ENCODE measurements at places on chromosomes 2 and 18.

GRCh38 chr18:35470435-35470834, 27.3 kb downstream of the INO80C start:
- no peak for DNase-seq

GRCh38 chr2:240248721-240249422, 108.4 kb upstream of the OTOS start:
- peak; percentile 21 for DNase-seq

- DNase-seq, result no peak
Observed at GRCh38 chr2:229443141-229443540, 172.1 kb upstream of the PID1 start.

DNA sequence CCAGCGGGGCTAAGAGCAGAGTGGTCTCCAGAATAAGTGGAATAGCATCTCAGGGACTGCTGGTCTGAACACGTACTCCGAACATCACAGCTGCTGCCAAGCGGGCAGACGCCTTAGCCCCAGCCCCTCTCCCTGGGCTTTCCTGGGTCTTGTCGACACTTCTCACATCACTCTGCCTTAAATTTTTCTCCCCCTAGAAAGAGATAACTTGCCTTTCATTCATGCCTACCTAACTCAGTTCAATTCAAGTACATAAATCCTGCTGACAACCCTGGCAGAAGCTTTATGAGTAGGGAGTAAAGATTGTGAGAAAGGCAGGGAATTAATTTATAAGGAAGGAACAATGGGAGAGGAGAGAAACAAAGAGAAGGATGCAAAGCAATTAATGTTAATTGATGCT, 202.9 kb upstream of the TNP1 start:
- DNase-seq, result no peak

- no peak for DNase-seq
Observed at GRCh38 chr2:239865059-239865639, 160.0 kb downstream of the NDUFA10 start.

DNA sequence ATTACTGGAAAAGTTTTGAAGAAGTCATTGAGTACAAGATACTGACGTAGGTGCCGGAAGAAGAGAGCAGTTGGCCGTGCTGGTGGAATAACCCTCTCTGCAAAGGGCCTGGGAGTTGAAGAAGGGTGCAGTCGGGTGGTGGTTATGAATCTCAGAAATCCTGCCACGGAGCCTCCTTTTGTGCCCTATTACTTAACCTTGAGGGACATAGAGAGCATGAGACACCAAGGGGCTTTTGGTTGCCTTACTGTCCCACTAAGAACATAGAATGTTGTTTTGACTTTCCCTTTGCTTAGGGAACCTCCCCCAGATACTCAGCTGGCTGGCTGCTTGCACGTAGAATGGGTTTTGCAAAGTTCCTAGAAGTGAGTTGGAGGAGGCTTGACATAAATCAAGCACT, 1.3 kb upstream of the CD28 start:
- no peak for DNase-seq

DNA sequence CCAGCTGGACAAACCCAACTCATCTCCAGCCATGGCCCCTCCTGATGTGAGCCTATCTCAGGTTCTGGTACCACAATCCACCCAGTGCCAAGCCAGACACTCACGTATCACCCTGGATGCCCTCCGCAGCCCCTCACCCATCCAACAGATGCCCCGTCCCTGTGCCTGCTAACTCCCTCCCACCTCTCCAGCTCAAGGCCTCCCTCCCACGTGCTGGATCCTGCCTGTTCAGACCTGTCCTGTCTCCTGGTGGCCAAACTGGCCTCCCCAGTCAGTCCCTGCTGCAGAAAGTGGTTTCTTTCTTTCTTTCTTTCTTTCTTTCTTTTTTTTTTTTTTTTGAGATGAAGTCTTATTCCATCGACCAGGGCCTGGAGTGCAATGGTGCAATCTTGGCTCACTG, 86.2 kb downstream of the RRM2 start:
- no peak for DNase-seq

- DNase-seq, result no peak
Observed at GRCh38 chr2:145655165-145655765, 1135.3 kb upstream of the ZEB2 start.

DNA sequence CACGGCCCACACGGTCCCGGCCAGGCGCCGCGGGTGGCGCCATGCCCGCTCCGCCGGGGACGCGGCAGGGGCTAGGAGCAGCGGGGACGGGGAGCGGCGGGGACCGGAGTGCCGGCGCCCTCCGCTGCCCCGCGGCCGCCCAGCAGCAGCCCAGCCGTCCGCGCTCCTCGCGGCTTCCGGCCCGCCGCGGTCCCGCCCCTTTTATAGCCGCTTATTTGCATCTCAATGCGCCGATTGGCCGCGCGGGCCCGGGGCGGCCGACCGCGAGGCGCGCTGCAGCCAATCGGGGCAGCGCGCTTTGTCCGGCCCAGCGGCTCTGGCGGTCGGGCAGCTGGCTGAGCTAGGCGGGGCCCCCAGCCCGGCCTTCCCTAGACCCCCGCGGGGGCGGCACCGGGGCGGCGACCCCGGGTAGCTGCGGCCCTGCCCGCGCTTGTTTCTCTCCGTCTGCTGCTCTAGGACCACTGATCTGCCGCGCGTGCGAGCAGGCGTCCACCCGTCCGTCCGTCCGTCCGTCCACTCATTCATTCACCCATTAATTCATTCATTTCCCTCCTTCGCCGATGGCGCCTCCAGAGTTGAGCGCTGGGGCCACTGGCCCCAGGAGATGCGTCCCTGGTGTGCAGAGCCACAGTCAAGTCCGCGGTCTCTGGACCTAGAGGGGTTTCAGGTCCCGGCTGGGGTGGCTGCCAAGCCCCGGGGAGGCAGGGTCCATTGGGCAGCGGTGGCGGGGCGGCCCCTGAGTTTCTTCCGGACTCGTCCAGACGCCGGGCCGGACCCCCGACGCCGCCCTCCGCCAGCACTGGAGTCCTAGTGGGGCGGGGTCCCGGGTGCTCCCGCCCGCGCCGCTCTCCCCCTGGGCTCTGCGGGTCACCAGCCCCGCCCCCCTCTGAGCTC, at the start of gene HES6:
TSS of gene HES6 (minus strand) at position 176 of the 894 bp plus-strand sequence. CDS start at position 43, 133 bp downstream.
- peak; percentile 87 for DNase-seq

DNA sequence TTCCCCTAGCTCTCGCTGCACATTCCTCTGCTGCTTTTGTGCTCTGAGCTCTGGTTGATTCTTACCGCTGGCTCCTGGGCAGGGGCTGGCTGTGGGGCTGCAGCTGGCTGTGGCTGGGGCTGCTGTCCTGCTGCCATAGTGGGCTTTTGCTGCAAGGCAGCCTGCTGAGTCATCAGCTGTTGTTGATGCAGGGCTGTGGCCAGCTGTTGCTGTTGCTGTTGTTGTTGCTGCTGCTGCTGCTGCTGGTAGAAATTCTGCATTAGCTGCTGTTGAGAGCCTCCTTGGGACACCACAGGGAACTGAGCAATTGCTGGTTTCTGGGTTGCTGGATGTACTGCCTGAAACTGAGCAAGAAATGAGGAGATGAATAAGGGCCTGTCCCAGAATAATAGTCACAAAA, 77.2 kb upstream of the NFU1 start:
- DNase-seq, result no peak

GRCh38 chr2:10839813-10840212, 27.2 kb upstream of the PDIA6 start:
- DNase-seq, result no peak

GRCh38 chr2:238925816-238926521, 78.1 kb downstream of the TWIST2 start:
- DNase-seq, result no peak

GRCh38 chr2:70509565-70509964, 44.1 kb downstream of the TGFA start:
- DNase-seq, result no peak

DNA sequence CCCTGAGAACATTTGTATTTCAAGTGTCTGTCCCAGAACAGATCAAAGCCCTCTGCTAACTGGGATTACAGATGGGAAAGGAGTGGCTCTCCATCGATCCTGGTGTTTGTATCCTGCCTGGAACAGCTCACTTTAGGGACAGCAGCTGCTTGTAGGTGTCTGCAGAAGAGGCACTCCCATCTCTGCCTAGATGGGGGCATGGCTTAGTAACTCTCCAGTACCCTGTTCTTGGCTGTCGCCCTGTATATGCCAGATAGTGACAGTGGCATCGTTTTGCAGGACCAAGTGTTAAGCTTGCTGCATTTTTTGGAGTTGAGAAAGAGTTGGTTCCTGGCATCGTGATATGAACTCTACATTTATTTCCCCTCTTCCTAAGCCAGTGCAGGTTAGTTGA, 189.9 kb downstream of the SH3RF3 start:
- no peak for DNase-seq

GRCh38 chr18:76364282-76365259, 130.5 kb downstream of the ZNF516 start:
- DNase-seq, result no peak

DNA sequence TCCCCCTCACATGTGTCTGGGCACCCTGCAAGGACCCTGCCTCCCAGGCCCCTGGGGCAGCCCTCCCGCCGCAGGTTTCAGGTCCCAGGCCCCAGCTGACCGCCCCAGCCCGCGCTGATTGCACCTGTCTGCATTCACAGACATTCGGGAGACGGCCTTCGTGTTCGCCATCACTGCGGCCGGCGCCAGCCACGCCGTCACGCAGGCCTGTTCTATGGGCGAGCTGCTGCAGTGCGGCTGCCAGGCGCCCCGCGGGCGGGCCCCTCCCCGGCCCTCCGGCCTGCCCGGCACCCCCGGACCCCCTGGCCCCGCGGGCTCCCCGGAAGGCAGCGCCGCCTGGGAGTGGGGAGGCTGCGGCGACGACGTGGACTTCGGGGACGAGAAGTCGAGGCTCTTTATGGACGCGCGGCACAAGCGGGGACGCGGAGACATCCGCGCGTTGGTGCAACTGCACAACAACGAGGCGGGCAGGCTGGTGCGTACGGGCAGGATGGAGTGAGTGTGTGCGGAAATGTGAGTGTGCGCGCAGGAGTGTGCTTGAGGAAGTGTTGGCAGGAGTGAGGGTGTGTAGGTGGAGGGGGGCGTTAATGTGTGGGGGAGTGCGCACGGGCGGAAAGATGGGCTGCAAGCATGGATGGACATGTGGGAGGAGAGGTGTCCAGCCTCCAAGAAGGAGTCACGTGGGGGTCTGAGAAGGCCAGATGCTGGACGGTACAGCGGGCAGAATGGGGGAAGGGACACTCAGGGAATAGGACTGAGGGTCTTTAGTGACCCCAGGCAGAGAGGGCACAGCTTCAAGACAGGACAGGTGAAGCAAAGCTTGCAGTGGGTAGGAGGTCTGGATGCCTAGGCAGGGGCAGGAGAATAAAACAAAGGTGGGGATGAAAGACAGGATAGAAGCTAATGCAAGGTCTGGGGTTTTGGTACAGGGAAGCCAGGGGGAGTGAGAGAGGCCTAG, 9.0 kb upstream of the WNT10A start:
- no peak for DNase-seq

- no peak for DNase-seq
Observed at GRCh38 chr2:19545507-19545906, 187.1 kb upstream of the OSR1 start.

GRCh38 chr2:30958918-30959265, 151.6 kb upstream of the CAPN13 start:
- no peak for DNase-seq

DNA sequence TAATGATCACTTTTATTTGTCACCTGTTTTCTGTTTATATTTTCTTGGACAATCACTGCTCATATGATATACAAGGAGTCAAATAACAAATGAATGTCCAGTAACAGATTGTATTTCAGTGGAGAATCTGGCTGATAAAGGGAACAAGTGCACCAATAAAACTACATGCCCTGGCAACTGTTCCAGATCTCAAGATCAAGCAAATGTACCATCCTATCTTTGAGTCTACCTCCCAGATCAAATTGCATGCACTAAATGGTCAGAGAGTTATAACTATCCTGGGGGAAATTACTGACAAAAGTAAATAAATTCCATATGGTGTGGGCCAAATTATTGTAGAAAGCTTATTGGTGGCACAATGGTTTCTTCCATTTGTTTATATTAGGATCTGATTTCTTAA, 452.8 kb downstream of the MBD2 start:
- DNase-seq, result no peak

DNA sequence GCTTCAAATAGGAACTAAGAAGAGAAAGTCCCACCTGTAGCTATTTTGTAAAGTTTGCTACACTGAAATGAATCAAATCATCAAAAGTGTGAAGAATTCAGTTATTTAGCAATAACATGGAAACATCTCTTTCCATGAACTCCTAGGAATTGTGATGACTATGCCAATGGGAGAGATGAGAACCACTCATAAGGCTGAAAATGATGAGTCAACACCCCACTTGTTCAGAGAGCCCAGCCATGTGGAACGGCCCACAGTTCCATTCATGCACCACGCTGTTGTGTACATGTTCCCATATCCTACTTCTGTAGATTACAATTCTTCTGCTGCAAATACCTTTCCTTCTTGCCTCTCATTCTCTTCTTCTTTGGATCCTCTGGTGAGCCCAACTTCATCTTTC, 645.5 kb upstream of the ID2 start:
- DNase-seq, result no peak

DNA sequence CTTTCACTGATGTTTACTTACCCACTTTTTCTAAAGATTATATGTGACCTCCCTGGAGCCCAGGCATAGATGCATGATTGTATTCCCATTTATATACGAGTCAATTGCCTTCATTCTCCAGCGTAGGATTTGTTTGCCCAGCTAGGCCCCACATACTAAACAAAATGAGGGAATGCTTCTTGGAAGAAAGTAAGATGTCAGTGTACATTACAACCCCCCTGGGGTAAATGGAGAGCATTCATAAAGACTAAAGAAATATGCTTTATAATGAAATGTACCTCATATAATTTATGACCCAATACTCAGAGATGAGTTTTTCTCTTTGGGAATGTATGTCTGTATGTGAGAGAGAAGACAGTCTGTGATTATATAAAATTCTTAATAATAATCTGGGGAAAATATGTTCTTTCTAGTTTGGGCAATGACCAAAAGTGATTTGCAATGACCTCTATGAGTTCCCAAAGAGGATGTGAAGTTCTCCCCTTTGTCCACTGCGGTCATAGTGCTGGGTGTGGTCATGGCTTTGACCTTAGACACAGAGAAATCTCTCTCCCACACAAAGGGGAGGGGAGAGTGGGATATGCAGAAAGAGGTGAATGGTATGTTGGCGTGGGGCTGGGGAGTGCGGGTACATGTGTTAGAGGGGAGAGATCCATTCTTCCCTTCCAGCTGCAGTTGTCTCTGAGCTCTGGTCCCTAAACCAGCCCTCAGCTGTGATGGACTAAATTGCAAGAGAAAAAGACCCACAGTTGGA, 175.6 kb downstream of the EN1 start:
- DNase-seq, result no peak

- DNase-seq, result no peak
Observed at GRCh38 chr2:113164930-113165585, 8.7 kb upstream of the PSD4 start.

Measured in activated naive CD8-positive, alpha-beta T cell treated with anti-CD3 and anti-CD28 coated beads, Interleukin-2, amount 10 ng/mL, durations not matched to agents 7 days and 5 days (primary cell).